Activated CD4-positive, alpha-beta T cell treated with anti-CD3 and anti-CD28 coated beads, Interleukin-2, amount 10 ng/mL, durations not matched to agents 7 days and 5 days (primary cell): ENCODE measurements at places on chromosomes 2 and 18. TPM values are rescaled to one million over a fixed set of nuclear protein-coding genes. Genes with fewer than 3 reads are reported as not detected.

- no peak overlapping the region for H3K27ac ChIP-seq
- no peaks in the 10 kb centered on the region for H3K36me3 ChIP-seq
- no peaks in the 10 kb centered on the region for H3K4me1 ChIP-seq
- no peaks in the 10 kb centered on the region for H3K27me3 ChIP-seq
Observed at GRCh38 chr2:154992826-154993225, 294.3 kb downstream of the KCNJ3 start.

LYG2 gene
- not detected for total RNA-seq

ASB18 gene
- total RNA-seq, result not detected

GRCh38 chr2:172079838-172080640, 5.3 kb upstream of the DLX1 start:
- peaks cover 33% of the 10 kb centered on the region for H3K4me1 ChIP-seq
- H3K27ac ChIP-seq, result peak overlapping the region; percentile 65
- H3K27me3 ChIP-seq, result peaks cover 76% of the 10 kb centered on the region
- DNase-seq, result no peak

TRIM54 gene
- total RNA-seq, result not detected

DNA sequence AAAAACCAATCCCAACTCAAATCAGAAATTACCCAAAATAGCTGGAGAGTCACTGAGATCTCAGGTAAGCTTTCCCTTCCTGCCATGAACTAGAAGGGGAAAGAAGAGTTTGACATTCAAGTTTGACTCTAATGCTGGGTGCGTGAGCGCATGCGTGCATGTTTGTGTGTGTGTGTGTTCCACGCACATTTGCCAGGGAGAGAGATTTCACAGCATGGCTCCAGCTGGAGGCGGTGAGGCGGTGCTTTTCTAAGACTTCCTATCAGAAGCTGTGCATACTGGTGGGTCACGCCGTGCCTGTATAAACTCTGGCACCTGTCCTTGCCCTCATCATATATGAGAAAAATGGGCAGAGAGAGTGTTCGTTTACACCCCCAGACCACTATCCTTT, 116.2 kb downstream of the MSH2 start:
- no peak overlapping the region for H3K4me3 ChIP-seq
- H3K4me1 ChIP-seq, result peaks cover 30% of the 10 kb centered on the region
- H3K27ac ChIP-seq, result no peak overlapping the region

DNA sequence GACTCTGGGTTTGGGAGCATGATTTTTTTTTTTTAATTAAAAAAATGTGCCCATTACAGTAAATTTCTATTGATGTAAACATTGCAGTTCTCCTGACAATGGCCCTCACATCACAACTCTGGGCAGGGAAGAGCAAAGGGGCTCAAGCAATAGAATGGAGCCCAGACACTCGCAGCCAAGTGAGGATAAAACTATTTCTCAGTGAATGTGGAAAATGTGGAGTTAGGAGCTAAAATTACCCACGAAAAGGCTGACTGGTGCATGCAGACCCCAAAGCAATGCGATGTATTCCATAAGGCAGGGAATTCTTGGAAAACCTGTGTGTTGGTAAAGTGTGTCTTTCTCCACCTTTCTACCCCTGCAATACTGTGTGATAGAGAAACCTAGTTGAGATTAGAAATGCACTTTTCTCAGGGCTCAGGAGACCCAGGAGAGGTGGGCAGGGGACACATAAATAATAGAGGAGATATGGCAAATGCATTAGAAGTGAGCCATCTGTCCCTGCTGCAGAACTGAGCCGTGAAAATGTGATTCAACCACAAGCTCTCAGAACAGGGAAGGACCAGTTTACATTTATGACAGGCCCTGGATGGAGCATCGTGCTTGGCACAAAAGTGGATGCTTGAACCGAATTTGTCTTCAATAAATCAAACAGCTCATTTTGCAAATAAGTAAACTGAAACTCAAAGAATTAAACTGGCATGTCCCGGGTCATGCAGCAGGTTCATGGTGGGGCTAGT, 100.1 kb downstream of the MYCN start:
- no peaks in the 10 kb centered on the region for H3K36me3 ChIP-seq
- H3K4me3 ChIP-seq, result no peak overlapping the region
- no peak for DNase-seq
- H3K27ac ChIP-seq, result no peak overlapping the region

- H3K27ac ChIP-seq, result no peak overlapping the region
- H3K27me3 ChIP-seq, result no peaks in the 10 kb centered on the region
- no peak overlapping the region for H3K4me3 ChIP-seq
- no peaks in the 10 kb centered on the region for H3K4me1 ChIP-seq
Observed at GRCh38 chr2:147924647-147925046, 79.8 kb downstream of the ACVR2A start.
